Stimulated activated CD8-positive, alpha-beta memory T cell treated with anti-CD3 and anti-CD28 coated beads, Interleukin-2, amount 100 ng/mL, for 48 hours (primary cell): ENCODE measurements at places on chromosomes 3 and 15.

GRCh38 chr15:72809329-72809728 is 25.8 kb upstream of the ADPGK start:
- DNase-seq: no peak

- no peak for DNase-seq
Measured at GRCh38 chr3:32421991-32422859, 30.6 kb downstream of the CMTM7 start.

- DNase-seq: no peak
Measured at GRCh38 chr15:51484781-51485180, 137.8 kb downstream of the DMXL2 start.

- DNase-seq: no peak
Measured at GRCh38 chr3:8286749-8287148, 214.9 kb upstream of the LMCD1 start.

- no peak for DNase-seq
Measured at GRCh38 chr15:89150762-89151664, 62.8 kb downstream of the ABHD2 start.

DNA sequence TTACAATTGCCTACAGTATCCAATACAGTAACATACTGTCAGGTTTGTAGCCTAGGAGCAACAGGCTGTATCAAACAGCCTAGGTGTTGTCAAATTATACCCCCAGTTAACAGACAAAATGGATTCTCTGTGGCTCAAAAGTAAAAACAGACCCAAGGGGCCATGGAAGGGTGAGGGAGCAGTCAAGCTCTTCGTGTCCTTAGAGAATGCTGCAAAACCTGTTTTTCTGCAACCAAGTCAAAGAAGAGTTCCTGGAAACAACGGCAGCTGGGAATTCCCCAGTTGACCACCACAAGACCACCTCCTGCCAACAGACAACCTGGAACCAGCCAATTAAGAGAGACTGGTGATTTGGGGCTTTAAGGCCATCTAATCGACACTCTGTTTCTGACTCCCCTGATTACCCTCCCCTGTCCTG is 11.1 kb upstream of the THUMPD3 start:
- no peak for DNase-seq

DNA sequence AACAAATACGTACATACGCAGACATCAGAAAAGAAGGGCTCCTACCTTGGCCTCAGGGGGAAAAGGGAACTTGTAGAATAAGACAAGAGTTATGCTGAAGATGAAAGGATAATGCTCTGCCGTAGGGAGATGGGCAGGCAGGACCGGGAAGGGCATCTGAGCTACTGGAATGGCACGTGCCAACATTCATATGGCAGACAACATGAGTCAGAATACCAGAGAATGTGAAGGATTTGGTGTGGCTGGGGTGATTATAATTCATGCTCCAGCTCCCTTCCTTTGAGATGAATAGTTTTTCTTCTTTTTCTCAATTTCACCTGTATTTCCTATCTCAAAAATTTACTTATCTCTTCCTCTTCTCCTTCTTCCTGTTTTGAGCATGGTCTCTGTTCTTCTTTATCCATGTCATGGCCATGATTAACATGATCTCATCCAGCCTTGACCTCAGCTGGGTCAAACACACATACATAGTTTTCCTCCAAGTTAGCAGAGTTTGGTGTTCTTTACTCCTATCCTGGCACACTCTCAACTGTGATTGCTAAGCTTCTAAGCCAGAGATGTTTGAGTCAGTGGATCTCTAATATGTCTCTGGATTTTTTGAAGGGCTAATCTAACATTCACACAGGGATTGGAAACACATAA is 507.0 kb downstream of the FOXP1 start:
- no peak for DNase-seq

DNA sequence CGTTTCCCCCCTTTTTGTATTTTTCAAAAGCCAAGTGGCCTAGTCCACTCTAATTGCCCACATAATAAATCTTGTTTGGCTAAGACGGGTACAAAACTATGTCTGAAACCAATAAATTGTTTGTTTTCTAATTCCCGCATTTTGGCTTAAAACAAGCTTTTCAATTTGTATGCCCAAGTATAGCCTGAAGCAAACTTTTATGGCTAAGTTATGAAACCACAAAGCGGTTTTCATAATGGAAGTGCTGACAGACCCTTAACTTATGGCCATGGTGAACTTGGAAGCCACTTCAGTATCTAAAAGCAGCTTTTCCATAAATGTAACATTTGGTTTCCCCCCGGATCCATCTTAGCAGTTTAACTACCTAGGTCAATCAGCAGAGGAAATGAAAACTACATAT is 29.9 kb upstream of the POLR2M start:
- no peak for DNase-seq

DNA sequence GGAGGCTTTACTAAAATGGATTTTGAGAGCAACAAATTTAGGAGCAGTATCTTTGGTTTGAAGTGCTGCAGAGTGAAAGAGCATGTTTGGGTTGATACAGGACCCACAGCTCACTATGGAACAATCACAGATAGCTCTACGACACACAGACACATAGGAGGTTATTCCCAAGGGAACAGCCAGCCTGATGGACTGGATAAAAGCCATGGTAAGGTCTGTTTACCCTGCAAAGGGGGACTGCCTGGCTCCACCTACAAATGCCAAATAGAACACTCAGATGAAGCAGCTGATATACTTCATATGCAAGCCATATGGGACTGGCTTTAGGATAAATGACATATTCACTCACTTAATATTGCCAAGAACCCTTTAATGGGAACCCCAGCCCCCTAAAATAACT is 75.4 kb downstream of the CDC25A start:
- no peak for DNase-seq

DNA sequence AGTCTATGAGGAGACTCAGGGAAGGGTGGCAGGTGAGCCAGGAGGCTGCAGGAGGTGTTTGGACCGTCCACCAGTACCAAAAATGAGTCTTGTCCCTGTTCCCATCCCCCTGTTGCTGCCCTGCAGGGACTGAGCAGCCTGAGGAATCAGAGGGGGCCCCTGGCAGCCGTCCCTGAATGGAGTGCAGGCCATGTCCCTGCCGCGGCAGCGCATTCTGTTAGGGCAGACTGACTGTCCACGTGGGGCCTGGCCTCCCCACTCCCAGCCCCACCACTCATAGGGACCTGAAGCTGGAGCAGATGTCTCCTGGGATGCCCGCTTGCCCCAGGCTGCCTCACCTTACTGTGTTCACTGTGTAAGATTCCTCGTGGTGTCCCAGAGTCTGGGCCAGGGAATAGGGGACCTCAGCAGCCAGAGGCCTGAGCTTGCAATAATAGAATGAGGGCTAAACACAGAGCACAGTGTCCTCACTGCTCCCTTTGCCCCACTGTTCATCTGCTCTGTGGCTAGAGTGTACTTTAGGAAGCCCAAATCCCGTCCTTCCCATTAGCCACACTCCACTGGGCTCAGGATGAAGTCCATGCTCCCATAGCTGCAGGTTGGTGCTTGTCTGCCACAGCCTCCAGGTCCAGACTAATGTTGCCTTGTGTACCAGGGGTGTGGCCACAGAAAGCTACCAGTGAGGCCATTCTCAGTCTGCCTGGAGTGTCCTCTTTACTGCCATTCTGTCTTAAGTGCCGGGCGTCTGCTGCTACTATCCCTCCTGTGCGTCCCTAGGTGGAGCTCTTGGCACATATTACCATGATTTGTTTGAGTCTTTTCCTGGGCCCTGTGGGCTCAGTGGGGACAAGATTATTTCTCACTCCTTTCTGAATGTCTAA is 63.2 kb downstream of the HCN4 start:
- DNase-seq: no peak

- no peak for DNase-seq
Measured at GRCh38 chr3:23395115-23395514, 192.0 kb downstream of the UBE2E2 start.

DNA sequence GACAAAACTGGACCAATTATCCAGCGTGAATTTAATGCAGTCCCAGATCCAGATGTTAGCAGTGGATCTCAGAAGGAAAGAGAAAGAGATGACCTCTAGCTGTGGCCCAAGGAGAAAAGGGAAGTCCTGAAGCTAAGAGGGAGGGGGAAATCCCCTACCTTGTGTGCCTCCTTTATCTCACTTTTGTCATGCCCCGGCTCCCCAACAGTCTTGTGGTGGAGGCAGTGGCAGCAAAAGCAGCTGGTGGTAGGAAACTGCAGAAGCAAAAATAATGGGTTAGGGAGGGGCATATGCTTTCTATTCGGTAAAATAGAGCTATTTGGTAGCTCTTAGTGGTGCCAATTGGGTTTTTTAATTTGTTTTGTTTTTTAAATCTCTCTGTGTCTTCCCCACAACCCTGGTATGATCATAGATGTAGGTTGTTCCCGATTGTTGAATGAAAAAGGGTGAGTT is 56.5 kb downstream of the MCTP2 start:
- peak; percentile 29 for DNase-seq

DNA sequence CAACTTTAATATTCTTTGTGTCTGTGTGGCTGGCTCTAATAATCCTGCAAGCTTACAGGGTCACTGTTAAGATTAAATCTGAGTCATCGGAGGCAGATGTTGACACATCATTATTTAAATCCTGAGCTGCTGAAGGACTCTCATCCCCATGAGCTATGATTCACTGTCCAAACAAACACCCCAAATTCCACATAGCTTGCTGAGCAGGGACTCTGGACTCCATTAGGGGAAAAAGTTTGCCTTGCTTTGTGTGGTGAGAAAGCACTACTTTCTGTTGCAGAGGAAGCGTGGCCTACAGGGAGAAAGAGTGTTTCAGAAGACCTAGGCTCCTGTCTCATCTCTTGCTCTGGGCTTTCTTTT is 213.7 kb downstream of the PDCD6IP start:
- DNase-seq: no peak

DNA sequence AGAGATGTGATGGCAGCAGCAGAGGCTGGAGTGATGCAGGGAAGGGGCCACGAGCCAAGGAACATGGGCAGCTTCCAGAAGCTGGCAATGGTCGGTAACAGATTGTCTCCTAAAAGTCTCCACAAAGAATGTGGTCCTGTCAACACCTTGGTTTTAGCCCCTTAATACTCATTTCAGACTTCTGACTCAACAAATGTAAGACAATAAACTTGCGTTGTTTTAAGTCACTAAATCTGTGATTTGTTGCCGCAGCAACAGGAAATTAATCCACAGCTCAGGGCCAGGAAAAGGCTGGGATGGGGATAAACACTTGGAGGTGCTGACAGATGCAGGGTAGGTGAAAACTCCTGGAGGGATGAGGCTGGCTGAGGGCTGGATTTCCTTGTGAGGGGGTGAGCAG is 69.9 kb downstream of the OXNAD1 start:
- DNase-seq: no peak

DNA sequence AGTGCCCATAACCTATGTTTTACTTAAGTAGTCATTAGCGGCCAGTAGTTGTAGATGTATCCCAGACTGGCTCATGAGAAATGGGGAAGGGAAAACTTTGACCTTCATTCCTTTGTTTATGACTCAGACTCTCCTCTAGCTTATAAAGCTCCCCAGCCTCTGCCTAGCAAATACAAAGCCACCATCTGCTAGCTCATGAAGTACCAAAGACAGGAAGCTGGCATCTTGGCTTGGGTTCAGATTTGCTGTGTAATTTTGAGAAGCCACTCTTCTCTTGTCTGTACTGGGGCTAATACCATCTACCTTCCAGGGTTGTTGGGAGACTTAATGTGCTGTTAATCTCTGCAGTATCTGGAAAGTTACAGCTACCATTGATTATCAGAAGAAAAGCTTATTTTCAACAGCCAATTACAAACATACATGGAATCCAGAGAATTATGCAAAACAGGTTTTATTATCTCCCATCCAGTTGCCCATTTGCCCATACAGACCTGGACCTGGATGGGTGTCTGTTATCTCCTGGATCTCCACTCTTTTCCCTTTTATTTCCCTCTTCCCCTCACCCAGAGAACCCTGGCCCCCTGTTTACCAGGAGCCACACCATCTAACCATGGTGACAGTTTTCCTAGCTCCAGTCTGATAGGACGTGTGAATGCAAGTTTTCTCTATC is 153.8 kb downstream of the SEMA6D start:
- no peak for DNase-seq

- no peak for DNase-seq
Measured at GRCh38 chr3:156761007-156761406, 65.1 kb upstream of the LEKR1 start.

GRCh38 chr15:30872341-30872748 is 31.4 kb upstream of the FAN1 start:
- DNase-seq: no peak

- DNase-seq: no peak
Measured at GRCh38 chr3:183987000-183987600, 30.6 kb downstream of the ABCC5 start.

DNA sequence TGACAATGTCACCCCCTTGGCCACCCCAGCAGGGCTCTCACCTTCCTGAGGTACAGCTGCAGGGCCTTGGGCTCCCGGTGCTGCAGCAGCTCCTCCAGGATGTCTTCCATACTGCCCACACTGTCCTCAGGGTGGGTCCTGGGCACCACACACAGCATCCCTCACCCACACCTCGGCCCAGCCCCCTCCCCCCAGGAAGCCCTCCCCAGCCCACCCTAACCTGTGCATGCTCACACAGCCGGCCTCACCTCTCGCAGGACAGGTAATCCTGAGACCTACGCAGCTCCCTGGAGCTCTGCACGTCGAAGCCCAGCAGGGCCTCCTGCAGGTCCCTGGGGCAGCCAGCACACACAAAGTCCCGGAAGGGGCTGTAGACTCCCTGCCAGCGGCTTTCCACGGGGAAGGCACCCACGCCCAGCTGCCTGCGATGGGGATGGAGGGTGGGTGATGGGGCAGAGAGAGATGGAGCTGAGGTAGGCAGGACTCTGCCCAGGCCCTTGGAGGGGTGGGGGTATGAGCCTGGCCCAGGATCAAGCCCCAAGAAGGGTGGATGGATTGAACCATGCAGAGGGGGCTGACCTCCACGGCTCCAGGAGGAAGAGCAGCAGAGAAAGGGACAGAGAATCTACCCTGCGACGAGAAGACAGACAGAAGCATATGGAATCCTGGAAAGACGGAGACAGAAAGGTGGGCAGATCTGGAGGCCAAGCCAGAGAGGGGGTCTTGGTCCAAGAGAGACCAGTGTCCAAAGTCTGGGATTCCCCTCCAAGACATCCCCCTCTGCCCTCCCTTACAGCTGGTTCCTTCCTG is 16.7 kb downstream of the ALS2CL start:
- no peak for DNase-seq

DNA sequence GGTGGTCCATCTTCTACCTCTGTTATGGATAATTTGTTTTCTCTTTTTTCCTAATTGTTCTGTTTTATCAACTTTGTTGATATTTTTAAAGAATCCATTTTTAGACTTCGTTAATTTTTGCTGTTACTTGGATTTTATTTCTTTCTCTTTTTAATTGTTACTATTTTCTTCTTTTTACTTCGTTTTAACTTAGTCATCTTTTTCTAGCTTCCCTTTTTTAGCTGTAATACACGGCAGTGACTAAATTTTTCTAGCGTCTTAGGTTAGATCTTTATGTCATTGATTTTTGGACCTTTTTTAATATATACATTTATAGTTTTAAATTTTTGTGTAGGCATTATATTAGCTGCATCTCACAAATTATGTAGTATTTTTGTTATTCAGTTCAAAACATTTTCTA is 33.1 kb downstream of the ARIH2 start:
- no peak for DNase-seq

DNA sequence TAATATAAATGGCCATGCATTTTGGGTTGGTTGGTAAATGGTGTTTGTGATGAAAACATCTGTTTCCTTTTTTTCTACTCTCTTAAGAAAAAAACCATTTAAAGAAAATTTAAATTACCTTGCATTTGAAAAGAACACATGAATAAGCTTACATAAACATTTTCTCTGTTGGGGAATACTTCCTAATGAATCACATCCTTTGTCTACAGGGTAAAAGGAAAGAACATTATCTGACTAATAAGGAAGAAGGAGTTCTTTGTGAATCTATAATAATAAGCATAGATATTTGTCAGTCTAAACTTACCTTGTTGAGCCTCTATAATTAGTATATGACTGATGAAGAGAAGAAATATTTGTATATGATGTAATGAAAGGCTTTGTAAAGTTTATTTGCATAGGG is 254.1 kb upstream of the ZNF717 start:
- DNase-seq: no peak
